ENCODE measurements at places on chromosomes 1 and 21.
A peak's percentile ranks its signal among the peaks of the same experiment; 100 is the strongest.

GRCh38 chr1:9180111-9180819 is 51.4 kb upstream of the GPR157 start:
- peak; percentile 77 for DNase-seq

- no peak for DNase-seq
These were observed 18.1 kb downstream of the SDCCAG8 start for GRCh38 chr1:243273945-243274344.

- no peak for DNase-seq
These were observed 8.4 kb downstream of the KCNN3 start for GRCh38 chr1:154861607-154862094.

DNA sequence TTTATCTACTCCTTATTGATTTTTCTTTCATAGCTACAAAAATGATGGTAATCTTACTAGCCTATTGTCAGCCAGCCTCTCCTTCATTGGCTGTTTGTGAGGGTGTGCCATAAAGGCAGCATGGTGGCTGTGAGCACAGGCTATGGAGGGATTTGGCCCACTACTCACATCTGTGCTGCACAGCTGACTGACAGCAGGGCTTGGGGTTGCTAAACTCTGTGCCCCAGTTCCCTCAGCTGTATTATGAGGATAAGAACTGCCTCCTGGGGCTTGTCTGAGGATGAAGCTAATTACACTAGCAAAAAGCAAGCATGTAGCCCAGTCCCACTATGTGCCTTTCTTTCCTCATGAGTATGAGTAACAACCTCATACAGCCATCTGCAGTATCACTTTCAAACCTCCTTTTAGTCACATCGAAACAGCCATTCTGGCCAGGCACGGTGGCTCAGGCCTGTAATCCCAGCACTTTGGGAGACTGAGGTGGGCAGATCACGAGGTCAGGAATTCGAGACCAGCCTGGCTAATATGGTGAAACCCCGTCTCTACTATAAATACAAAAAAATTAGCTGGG is 66.2 kb downstream of the COQ8A start:
- DNase-seq = no peak

GRCh38 chr1:118993700-118994026 is 5.5 kb upstream of the TBX15 start:
- DNase-seq = no peak

- DNase-seq = no peak
These were observed 5.9 kb upstream of the KIF26B start for GRCh38 chr1:245148861-245149260.

- peak; percentile 94 for DNase-seq
These were observed 1.4 kb downstream of the NUCKS1 start for GRCh38 chr1:205748403-205749233.

DNA sequence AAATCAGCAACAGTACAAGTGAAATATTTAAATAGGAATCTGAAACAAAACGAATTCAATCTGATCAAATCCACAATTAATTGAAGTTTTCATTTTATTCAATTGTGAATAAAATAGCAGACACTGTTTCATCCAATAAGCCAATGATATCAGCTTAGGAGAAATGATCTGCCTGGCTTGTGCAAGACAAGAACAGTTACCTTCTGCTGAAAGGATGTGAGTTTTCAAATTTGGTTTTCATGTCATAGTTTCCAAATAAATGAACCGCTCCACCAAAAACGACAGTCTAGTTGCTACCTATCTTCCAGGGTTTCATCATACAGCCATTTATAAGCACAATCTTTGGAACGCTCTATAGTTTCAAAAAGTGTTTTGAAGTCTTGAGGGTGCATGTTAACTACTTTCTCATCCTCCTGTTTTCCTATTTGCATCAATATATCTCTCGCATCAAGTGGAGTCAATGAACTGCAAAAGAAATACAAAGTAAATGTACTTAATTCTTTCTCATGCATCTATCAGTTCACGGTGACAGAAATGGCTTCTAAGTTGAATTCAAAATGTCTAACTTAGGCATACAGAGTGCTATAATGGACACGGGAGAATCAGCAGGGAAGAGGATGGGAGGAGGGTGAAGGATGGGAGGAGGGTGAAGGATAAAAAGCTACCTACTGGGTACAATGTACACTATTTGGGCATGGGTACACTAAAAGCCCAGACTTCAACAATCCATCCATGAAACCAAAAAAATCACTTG is 25.1 kb downstream of the TFB2M start:
- DNase-seq = no peak

- no peak for DNase-seq
These were observed 8.1 kb upstream of the TFF1 start for GRCh38 chr21:42374457-42374856.

- DNase-seq = no peak
These were observed 37.5 kb upstream of the SLAMF9 start for GRCh38 chr1:159991513-159991912.

DNA sequence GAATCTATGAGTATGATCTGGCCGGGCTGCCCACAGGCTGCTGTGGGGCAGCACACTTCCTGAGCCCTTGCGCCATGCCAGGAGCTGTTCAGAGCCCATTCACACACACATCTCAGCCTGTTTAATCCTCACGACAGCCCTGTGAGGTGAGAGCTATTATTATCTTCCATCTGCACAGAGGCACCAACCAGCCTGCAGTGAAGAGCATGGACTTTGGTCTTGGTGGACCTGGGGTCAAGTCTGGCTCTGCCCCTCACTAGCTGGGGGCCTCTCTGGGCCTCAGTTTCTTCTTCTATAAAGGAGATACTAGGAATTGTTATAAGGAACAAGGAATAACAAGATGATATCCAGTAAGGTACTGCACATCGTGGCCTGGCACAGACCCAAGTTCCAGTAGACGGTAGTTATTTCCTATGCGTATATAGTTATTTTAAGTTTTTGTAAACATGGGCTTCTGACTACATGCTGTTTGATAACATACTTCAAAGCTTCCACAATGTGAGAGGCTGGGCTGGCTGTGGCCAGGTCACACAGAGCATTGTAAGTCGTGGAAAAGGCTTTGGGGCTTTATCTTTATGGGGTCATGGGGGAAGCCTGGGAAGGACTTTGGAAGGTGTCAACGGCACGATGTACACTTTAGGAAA is 3.4 kb upstream of the PADI2 start:
- peak; percentile 39 for DNase-seq

DNA sequence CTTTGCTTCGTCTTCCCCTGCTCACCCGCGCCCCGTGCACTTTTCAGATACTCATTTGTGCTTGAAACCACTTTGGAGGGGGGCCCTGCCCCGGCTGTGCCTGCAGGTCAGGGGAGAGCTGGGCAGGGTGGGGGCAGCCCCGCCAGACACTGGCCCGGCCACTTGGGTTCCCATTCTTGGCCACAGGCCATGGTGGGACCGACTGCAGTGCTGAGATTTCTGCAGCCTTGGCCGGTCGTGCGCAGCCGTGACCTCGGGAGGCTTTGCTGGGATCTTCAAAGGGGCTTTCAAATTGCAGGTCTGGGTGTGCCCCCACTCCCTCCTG is 54.5 kb upstream of the TTC34 start:
- no peak for DNase-seq

- DNase-seq = peak; percentile 9
These were observed 915.9 kb downstream of the PLA2G4A start for GRCh38 chr1:187744665-187745064.

DNA sequence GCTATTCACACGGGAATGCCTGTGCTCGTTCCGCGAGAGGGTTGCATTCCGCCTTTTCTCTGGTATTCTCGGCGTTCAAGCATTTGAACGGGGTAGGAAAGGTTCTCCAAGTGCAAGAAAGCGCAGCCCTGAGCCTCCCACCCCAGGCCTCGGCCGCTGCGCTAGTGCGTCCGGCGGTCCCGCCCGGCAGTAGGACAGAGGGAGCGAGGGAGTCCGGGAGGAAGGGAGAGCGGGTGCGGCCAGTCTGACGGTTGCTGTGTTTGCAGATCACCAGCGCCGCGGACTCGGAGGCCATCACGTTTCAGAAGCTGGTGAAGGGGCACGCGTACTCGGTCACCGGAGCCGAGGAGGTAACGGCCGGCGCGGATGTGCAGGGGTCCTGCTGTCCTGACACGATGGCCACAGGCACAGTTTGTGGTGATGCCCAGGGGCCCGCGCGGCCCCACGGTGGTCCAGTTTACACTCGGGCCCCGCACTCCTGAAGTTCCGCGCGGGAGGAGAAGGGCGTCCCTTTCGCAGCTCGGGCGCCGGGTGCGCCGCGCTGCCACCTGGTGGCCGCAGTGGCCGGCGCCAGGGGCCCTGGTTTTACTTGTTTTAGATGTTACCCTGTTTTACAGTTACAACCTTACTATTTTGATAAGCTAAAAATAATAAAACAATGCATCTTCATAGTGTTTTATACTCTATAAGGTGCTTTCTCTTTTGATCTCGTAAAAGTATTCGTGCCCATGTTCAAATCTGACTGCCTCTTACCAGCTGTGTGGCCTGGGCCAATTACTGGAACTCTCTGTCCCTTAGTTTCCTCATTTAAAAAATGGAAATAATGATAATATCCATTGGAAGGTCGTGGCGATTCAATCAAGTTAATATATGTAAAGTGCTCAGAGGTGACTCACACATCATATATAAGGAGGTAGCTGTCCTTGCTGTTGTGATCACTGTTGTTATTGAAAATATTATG is 36.7 kb downstream of the CAPN2 start:
- peak; percentile 86 for DNase-seq

DNA sequence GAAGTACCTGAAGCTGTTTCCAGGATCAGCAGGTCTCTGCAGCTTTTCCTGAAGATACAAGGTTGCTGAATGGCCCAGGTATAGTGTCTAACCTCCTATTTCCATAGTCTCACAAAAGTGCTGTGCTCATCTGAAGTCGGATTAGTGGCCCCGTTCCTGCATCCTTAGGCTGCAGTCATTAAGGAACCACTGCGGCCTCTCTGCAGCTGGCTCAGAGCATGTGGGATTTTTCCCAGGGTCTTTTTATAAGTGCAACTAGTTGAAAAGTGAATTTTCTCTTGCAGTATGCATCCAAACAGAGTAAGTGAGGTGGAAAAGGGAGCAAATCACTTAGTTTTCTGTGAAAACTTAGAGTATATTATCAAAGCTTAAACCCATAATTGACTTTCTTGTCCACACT is 565.3 kb upstream of the NEGR1 start:
- DNase-seq = no peak

- no peak for DNase-seq
These were observed 13.9 kb upstream of the ALPL start for GRCh38 chr1:21495225-21495820.

DNA sequence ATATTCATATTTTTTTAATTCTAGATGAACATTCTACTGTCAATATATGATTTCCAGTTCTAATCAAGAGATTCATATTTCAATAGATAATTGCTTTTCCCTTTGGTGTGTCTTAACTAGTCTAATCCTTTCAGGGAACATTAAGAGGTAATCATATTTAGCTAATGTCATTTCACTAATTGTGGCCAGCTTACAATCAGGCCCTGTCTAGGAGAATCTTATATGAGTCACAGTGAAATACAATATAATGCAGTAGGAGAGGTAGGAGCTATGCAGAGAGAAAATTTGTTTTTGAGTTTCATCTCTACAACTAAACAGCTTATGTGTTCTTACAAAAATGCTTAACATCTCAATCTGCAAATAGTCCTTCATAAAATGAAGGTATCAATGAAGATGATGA is 85.9 kb downstream of the DPYD start:
- DNase-seq = no peak

- no peak for DNase-seq
These were observed 619.0 kb upstream of the CHRM3 start for GRCh38 chr1:238767321-238767720.

GRCh38 chr1:192546596-192547190 is 28.9 kb upstream of the RGS1 start:
- no peak for DNase-seq

GRCh38 chr1:208251015-208251414 is 6.8 kb upstream of the PLXNA2 start:
- DNase-seq = peak; percentile 34

DNA sequence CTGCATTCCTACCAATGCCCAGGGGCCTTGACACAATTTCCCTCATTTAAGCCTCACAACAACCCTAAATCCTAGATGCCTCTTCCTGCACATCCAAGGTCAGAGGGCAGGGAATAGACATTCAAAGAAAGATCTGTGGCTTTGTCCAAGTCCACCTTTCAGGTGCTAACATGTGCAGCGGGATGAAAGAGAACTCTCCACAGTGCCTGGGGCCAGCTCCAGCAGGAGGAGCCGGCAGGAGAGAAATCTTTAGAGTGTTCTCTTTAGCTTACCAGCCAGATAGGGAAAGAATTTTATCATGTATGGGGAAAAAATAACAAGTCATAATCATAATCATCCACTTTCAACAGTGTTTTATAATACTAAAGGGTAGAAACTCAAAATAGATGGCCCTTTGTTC is 319.7 kb downstream of the MATN1 start:
- DNase-seq = no peak

GRCh38 chr1:34740161-34740868 is 14.5 kb upstream of the GJB5 start:
- peak; percentile 84 for DNase-seq

DNA sequence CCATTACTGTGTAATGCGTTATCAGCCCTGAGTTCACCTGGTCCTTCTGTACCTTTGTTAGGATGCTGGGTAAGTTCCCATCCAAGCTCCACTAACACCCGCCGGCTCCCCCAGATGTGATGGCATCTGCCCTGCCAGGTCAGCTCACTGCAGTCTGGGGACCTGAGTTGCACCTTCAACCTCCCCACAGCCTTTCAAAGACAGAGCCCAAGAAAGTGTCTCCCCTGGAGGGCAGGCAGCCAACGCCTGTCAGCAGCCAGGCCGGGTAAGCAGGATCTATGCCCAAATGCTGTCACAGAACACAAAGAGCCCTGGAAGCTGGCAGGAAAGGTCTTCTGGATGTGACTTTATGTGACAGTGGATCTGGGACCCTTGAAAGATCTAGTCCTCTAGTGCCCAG is 13.7 kb downstream of the MRAP start:
- no peak for DNase-seq

GRCh38 chr1:29237129-29237821 is 953 bp downstream of the PTPRU start:
- peak; percentile 72 for DNase-seq

- no peak for DNase-seq
These were observed 296.8 kb downstream of the TPR start for GRCh38 chr1:186078245-186078644.

DNA sequence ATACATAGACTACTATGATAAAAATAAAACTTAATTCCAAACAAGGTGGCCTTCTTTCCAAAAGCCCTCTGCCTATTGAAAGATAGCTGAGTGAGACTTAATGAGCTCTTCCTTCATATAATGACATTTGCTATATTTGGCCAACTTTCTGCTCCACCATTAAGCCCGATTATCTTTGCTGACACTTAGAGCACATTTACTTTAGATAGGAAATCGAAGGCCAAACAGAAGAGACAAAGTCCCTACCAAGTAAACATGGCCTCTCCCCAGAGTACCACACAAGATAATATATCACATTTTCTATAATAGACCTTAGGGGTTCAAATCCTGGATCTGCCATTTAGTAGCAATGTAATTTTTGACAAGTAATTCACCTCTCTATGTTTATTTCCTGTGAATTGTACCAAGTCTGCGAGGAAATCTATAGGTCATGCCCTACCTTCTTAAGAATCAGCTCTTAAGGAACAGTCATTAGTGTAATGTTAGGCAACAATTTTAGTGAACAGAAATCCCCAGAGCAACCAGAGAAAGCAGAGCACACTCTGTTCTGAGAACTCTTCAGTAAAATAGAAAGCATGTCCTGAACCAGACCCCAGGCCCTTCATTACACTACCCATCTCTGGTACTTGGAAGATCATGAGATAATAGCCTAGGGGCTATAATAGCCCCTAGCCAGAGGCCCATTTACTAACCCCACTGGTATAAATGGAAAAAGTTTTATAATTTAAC is 17.3 kb upstream of the COA6 start:
- peak; percentile 35 for DNase-seq

GRCh38 chr1:212119397-212119837 is 83.9 kb downstream of the DTL start:
- no peak for DNase-seq

- no peak for DNase-seq
These were observed 16.7 kb downstream of the CHD5 start for GRCh38 chr1:6163191-6163972.
